ENCODE measurements at places on chromosomes 4 and X.

DNA sequence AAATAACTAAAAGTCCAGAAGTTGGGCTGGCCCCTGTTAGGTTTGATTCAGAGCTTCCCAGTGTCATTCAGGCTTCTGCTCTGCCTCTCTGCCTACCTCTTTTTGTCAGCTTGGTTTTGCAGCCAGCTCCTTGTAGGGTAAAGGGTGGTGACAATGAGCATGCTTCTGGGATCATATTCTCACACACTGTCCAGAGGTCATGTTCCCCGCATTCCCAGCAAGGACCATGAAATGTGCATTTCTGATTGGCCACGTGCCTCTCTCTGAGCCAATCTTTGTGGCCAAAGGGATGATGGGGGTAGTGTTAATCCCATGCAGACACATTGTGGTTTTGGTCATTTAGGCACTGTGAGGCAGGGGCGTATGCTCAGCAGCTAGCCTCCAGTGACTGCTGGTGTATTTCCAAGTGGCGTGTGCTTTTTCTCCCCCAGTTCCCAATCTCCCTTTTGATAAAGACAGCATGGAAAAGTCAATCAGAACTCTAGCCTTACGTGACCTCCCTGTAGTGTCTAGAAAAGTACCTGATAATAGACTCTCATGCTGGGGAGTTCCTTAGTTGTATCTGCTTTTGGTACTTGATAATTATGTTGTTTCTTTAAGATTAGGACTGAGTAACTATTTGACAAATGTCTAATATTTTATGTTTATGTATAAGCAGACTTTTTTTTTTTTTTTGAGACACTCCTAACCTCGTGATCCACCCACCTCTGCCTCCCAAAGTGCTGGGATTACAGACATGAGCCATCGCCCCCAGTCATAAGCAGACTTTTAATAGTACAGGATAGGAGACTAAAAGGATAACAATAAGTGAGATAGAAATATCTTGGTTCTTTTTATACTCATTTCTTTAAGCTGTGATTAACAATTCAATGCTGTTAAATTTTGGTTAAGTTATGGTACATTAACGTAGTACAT is 57.8 kb downstream of the KIAA0232 start:
- no peak overlapping the region for H3K27ac ChIP-seq
- no peak for DNase-seq
- H3K4me1 ChIP-seq = peaks cover 5% of the 10 kb centered on the region
- H3K27me3 ChIP-seq = no peaks in the 10 kb centered on the region

DNA sequence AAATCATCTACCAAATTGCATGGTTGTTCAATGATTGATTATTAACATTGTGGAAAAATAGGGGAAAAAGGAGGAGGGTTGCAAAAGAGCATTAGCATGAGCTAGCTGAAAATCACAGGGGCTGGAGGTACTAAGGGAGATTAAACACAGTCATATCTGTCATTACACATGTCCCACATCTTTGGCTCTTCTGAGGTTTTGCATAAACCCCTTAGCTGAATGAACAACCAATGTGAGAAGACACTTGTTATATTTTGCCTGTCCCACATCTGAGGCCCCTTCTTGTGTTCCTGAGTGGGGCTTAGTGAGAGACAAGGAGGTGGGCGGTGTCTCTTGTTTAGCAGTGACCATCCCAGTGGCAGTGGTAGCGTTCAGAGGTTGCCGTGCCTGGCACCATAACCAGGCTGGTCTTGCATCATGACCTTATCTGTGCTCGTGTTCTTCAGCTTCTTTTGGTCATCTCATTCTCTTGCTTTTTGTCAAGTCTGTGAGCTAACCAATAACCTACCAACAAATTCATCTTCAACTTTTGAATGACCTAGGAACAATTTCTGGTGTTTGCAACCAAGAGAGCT is 95.6 kb downstream of the MID1IP1 start:
- H3K4me3 ChIP-seq = no peak overlapping the region
- H3K36me3 ChIP-seq = no peaks in the 10 kb centered on the region

DNA sequence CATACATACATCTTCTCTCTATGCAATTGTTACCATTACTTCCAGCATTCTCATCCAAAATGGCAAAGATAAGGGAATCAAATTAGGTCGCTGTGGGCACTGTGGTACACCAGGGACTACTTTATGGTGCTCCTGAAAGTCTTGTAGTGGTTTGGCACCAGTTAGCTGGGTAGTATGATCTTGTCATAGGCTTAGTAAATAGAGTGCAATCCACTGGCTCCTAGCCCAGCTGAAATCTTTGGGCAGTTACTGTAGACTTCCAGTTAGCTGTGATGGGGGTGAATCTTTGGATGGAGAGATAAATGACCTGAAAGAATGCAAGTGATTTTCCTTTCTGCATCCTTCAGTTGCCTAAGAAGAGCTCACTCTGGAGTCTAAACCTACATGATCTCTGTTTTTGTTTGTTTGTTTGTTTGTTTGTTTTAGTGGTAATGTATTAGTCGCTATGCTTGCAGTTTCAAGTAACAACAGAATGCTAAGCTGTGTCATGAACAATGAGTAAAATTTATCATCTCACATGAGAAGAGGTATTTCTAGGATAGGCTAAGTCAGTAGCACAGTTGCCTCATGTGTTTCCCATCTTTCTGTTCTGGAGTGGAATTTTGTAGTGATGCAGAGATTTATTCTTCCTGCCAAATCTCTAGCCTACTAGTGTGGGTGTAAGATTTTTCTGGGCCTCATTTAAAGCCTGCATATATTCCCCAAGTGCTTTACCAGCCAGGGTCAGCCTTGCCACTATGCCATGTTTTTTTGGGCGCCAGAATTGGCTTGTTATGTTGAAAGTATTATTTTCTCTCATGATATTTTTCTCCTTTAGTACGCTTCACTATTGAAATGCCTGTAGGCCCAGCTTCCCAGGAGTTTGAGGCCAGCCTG is 24.2 kb downstream of the HERC3 start:
- H3K4me1 ChIP-seq = peaks cover 24% of the 10 kb centered on the region
- H3K4me3 ChIP-seq = no peak overlapping the region
- no peak for DNase-seq
- H3K27ac ChIP-seq = no peak overlapping the region
- no peaks in the 10 kb centered on the region for H3K36me3 ChIP-seq

DNA sequence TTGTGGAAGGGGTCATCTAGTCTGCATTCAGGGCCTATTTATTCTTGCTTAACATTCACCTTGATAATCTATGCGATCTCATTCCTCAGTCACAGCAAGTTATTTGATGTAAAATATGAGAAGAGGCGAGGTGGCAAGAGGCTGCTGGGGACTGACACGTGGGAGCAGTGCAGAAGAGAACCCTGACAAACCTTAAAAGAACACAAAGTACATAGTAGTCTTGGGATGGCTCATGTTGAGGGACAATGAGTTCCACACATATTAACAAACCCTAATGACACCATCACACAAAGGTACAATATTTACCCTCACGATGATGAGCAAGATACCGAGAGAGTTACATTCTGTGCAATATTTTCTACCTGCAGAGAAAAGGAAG is 57.5 kb downstream of the MAML3 start:
- H3K27me3 ChIP-seq = no peaks in the 10 kb centered on the region
- H3K4me1 ChIP-seq = peaks cover 69% of the 10 kb centered on the region
- no peak overlapping the region for H3K4me3 ChIP-seq
- DNase-seq = no peak

DNA sequence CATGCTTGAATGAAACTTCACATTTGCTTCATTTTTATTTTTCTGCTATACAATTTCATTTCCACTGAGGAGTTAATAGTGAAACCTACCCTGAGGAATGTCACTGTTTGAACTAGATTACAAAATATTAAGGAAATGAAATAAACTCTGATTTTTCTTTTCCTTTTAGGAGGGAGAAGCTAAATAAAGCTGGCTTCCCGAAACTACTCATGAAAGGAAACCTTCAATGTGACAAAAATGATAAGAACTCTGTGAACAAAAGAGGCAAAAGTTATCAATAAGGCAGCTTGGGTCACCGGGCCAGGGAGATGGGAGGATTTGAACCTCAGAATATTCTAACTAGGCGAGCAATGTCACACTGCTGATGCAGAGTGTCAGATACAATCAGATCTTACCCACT is 185.2 kb downstream of the APBB2 start:
- no peak overlapping the region for H3K27ac ChIP-seq
- no peak for DNase-seq
- H3K36me3 ChIP-seq = peaks cover 60% of the 10 kb centered on the region
- no peaks in the 10 kb centered on the region for H3K27me3 ChIP-seq

DNA sequence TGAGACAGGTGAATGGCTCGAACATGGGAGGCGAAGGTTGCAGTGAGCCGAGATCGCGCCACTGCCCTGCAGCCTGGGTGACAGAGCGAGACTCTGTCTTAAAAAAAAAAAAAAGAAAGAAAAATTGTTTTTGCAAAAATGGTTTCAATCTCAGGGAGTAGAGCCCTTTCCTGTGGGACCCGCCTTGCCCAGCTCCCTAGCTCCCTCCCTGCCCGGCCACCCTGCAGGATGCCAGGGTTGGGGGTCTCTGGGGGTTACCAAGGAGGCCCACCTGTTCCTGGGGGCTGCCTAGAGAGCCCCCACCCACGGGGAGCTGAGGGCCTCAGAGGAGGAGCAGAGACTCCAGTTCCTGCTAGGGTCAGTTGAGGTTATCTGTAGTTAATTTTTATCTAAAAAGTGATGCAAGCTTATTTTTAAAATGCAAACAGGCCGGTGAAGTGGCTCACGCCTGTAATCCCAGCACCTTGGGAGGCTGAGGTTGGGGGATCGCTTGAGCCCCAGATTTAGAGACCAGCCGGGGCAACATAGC is 18.7 kb upstream of the PLCXD1 start:
- no peaks in the 10 kb centered on the region for H3K27me3 ChIP-seq
- no peak overlapping the region for H3K27ac ChIP-seq
- H3K4me3 ChIP-seq = no peak overlapping the region
- H3K4me1 ChIP-seq = no peaks in the 10 kb centered on the region
- DNase-seq = no peak
- H3K36me3 ChIP-seq = no peaks in the 10 kb centered on the region

GRCh38 chr4:184274286-184274951 is 56.7 kb upstream of the ENPP6 start:
- H3K27ac ChIP-seq = no peak overlapping the region
- no peaks in the 10 kb centered on the region for H3K27me3 ChIP-seq
- H3K4me3 ChIP-seq = no peak overlapping the region
- no peak for DNase-seq
- H3K4me1 ChIP-seq = no peaks in the 10 kb centered on the region

GRCh38 chr4:54976031-54976430 is 149.4 kb downstream of the KDR start:
- peaks cover 2% of the 10 kb centered on the region for H3K4me1 ChIP-seq
- H3K36me3 ChIP-seq = no peaks in the 10 kb centered on the region
- H3K27me3 ChIP-seq = no peaks in the 10 kb centered on the region

DNA sequence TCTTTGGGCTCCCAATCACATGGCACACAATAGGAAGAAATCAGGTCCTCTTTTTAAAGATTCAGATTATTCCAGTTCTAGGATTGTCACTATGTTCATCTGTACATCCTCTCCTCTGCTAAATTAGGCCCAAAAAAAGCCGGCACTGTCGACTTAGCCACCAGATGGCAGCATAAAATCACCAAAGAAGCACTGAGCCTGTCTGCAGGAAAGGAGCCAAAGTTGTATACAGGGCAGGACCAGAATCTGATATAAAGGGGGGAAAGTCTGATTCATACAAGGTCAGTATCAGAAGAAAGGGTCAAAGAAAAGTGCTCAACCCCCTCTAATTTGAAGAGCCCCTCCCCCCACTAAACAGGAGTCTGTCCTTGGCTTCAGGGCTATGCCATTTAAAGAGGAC is 292.5 kb downstream of the CHIC1 start:
- DNase-seq = peak; percentile 57
- H3K27ac ChIP-seq = no peak overlapping the region
- no peaks in the 10 kb centered on the region for H3K27me3 ChIP-seq

GRCh38 chr4:70399319-70399718 is 1.6 kb downstream of the OPRPN start:
- H3K4me1 ChIP-seq = no peaks in the 10 kb centered on the region
- no peak for DNase-seq
- no peaks in the 10 kb centered on the region for H3K27me3 ChIP-seq
- H3K27ac ChIP-seq = no peak overlapping the region
- no peaks in the 10 kb centered on the region for H3K36me3 ChIP-seq

- H3K27ac ChIP-seq = no peak overlapping the region
- H3K4me1 ChIP-seq = no peaks in the 10 kb centered on the region
- no peaks in the 10 kb centered on the region for H3K36me3 ChIP-seq
- H3K27me3 ChIP-seq = no peaks in the 10 kb centered on the region
- no peak overlapping the region for H3K4me3 ChIP-seq
These were observed 17.2 kb downstream of the RASGEF1B start for GRCh38 chr4:81454499-81454898.

DNA sequence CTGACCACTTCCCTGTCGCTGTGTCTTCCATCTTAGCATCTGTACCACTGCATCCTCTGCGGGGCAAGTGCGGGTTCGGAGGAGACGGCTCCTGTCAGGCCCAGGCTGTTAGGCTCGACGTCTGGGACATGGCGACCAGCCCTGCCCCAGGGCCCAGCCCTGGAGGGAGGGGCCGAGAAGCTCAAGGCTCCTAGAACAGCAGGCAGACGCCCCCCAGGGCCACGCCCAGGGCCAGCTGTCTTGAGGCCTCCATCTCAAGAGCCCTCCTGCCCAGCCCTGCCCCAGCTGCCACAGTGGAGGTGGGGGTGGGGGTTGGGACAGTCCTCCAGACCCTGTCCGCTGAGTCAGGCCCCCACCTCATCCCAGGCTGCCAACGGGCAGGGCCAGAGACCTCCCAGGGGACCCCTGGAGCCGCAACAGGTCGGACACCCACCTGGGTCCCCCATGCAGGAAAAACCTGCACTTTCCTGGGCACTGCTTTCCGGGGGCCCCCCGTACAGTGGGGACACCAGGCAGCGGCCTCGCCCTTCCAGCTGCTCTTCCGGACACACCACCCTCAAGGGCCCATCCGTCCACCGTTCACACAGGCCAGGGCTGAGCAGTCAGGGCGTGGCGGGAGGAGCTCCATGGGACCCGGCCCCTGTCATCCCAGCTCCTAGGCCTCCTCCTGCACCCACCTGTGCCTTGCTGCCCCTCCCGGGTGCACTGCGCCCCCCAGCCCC is 83.1 kb downstream of the FAM53A start:
- H3K4me3 ChIP-seq = no peak overlapping the region
- H3K27ac ChIP-seq = no peak overlapping the region
- no peaks in the 10 kb centered on the region for H3K36me3 ChIP-seq
- H3K4me1 ChIP-seq = no peaks in the 10 kb centered on the region
- H3K27me3 ChIP-seq = no peaks in the 10 kb centered on the region

DNA sequence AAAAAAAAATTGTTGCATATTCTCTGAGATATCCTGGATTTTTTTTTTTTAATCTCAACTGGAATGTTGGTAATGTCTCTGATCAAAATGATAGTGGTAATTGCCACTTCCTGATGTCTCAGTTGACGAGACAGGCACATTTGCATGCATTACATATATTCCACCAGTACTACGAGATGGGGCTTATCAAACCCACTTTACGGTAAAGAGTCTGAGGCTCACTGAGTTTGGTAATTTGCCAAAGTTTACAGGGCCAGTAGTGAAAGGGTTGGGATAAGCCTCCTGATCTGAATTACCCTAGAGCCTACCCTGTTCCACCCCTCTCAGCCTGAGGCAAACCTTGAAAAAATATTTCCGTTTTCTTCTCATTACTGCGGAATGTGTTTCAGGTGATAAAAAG is 5.3 kb downstream of the MAGEB2 start:
- H3K27me3 ChIP-seq = no peaks in the 10 kb centered on the region
- H3K27ac ChIP-seq = no peak overlapping the region
- DNase-seq = no peak
- H3K4me1 ChIP-seq = no peaks in the 10 kb centered on the region
- no peaks in the 10 kb centered on the region for H3K36me3 ChIP-seq
